Glutamatergic neuron (in vitro differentiated cells): ENCODE measurements at places on chromosomes 7 and 10. TPM values are rescaled to one million over a fixed set of nuclear protein-coding genes. Genes with fewer than 3 reads are reported as not detected.
A peak's percentile ranks its signal among the peaks of the same experiment; 100 is the strongest.

DNA sequence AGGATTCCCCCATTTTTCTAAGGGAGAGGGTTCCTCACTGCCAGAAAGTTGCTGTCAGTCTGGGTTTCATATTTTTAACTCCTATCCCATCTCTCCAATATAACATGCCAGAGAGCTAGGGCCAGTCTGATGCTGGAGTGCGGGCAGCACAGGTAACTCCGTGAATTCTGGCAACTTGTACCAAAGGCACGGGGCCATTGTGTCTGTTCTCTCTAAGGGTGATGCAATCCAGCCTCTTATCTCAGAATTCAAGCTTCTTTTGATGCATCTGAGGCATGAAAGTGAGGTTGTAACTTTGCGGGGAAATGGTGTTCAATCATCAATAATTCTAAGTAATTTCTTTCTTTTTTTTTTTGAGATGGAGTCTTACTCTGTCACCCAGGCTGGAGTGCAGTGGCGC is 1074.4 kb downstream of the TYW1 start:
- no peaks in the 10 kb centered on the region for H3K27me3 ChIP-seq
- H3K4me3 ChIP-seq: no peak overlapping the region
- DNase-seq: no peak

DNA sequence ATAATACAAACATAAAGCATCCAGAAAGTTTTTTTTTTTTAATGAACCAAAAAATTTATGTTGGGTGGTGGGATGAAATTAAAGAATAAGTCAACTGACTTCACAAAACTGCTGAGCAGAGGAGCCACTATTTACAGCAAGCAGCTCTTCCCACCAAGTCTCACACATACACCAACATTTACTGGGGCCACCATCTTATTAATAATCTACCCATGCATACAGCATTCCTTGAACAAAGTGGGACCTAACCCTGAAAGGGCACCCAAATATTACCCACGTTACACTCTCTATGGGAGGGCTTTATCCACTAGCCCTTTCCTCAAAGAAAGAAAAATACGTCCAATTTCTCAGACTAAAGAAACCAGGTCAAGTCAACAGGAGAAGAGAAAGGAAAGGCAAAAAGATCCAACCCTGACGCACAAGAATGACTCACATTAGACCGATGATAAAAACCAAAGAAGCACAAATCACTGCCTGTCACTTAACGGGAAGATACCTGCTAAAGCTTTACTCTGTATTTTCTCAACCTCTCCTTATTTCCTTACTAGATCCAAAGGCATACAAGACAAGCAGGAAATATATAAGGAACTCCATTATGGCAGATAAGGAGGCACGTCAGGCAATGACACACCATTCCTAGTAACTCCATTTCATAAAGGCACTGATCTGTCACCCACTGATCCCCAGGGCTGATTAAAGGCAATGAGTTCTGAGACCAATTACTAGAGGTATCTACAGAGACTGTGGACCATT is 141.8 kb upstream of the ASAH2 start:
- no peaks in the 10 kb centered on the region for H3K36me3 ChIP-seq
- no peak overlapping the region for H3K27ac ChIP-seq
- no peak overlapping the region for H3K4me3 ChIP-seq
- H3K27me3 ChIP-seq: peaks cover 3% of the 10 kb centered on the region

- H3K27me3 ChIP-seq: peaks cover 7% of the 10 kb centered on the region
- peak overlapping the region; percentile 56 for H3K27ac ChIP-seq
- H3K4me3 ChIP-seq: peak overlapping the region; percentile 73
- H3K4me1 ChIP-seq: peaks cover 18% of the 10 kb centered on the region
- peaks cover 8% of the 10 kb centered on the region for H3K36me3 ChIP-seq
Measured at GRCh38 chr7:2845034-2845592, 1.0 kb upstream of the GNA12 start.

DNA sequence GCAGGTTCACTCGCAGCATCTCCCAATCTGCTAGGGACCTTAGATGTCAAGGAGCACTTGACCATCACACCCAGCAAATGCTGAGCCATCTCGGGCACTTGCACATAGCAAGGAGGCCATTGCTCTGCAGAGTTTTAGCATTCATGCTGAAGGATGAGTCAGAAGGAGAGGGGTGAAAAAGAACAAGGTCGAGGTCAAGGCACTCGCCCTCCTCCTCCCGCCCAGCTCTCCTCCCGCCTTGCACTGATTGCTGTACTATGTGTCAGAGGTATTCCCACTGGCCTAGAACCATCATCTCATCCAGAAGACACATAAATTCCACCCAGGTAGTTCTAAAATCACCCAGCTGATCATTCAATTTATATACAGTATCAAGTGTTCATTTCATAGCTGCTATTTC is 255.1 kb upstream of the SP4 start:
- H3K36me3 ChIP-seq: no peaks in the 10 kb centered on the region
- H3K27me3 ChIP-seq: peaks cover 3% of the 10 kb centered on the region
- H3K27ac ChIP-seq: no peak overlapping the region
- no peak overlapping the region for H3K4me3 ChIP-seq
- no peak for DNase-seq

- H3K27me3 ChIP-seq: no peaks in the 10 kb centered on the region
- DNase-seq: no peak
- no peak overlapping the region for H3K4me3 ChIP-seq
- H3K36me3 ChIP-seq: peaks cover 7% of the 10 kb centered on the region
Measured at GRCh38 chr7:92674379-92674778, 84.2 kb upstream of the FAM133B start.

- H3K27me3 ChIP-seq: no peaks in the 10 kb centered on the region
- H3K4me1 ChIP-seq: no peaks in the 10 kb centered on the region
Measured at GRCh38 chr7:47516985-47517600, 64.8 kb downstream of the TNS3 start.

DNA sequence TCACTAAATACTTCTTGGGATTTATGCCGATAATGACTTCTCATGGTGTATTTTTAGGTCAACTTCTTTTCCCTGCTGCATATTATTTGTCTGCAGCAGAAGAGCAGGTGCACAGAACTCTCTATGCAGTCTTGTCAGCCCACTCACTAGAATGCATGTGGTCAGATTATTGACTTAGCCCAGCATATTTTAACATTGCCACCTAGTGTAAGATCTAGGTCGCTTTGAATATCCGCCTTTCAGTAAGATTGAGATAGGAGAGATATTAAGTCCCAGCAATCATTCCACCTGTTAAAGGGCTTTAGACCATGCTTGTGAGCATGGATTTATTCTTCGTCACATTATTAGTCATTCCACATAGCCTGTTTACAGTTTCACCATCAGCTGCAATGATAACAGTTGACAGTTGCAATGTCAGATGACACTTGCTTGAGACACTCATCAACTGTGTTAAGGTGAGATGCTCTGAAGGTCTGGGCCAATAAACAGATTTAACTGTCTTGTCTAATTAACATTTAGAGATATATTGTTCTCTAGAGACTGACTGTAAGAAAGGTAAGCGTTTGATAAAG is 491.7 kb downstream of the ARL4A start:
- no peak overlapping the region for H3K27ac ChIP-seq
- no peak for DNase-seq
- H3K27me3 ChIP-seq: no peaks in the 10 kb centered on the region
- H3K36me3 ChIP-seq: no peaks in the 10 kb centered on the region
- H3K4me1 ChIP-seq: peaks cover 5% of the 10 kb centered on the region

GRCh38 chr7:84677117-84677732 is 482.6 kb upstream of the SEMA3A start:
- H3K4me1 ChIP-seq: no peaks in the 10 kb centered on the region
- H3K4me3 ChIP-seq: no peak overlapping the region
- H3K36me3 ChIP-seq: no peaks in the 10 kb centered on the region
- no peak overlapping the region for H3K27ac ChIP-seq
- no peaks in the 10 kb centered on the region for H3K27me3 ChIP-seq

- peaks cover 3% of the 10 kb centered on the region for H3K27me3 ChIP-seq
- H3K4me3 ChIP-seq: no peak overlapping the region
- no peaks in the 10 kb centered on the region for H3K36me3 ChIP-seq
- H3K27ac ChIP-seq: no peak overlapping the region
Measured at GRCh38 chr7:79868010-79868409, 266.6 kb upstream of the GNAI1 start.

- H3K27me3 ChIP-seq: peaks cover 3% of the 10 kb centered on the region
- H3K4me1 ChIP-seq: peaks cover 8% of the 10 kb centered on the region
- no peaks in the 10 kb centered on the region for H3K36me3 ChIP-seq
- DNase-seq: no peak
- H3K4me3 ChIP-seq: no peak overlapping the region
Measured at GRCh38 chr7:158447506-158448171, 140.0 kb downstream of the PTPRN2 start.

DNA sequence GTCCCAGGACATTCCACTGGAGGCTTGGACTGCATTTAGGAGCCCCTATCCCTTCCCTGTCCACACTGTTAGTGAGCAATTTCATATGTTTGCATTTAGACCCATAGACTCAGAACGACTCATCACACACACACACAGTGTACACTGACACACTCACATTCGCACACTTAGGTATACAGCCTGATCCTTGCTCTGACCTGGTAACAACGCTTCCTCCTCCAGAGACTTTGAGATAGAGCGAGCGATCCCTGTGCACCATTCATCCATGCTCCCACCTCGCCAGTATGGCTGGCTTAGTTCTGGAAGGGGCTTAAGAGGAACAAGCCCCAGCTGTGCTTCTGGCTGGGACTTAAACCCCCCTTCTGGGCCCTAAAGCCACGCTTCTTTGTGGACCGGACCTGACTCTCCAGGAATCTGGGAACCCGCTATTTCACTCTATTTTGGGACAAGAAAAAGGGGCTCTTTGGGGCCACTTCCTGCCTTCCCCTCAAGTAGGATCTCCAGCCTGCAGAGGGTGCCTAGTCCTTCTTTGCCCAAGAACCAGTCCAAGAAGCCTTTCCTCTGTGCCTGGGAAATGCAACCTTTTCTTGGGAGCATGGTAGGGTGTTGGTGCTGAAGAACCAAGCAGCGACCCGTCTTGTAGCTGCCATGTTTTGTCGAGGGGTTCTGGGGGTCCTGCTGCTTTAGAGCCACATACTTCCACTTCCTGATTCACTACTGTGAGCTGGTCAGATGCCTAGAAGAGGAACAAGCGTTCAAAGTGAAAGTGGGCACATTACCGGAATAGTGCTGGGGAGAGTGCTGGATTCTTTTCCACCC is 1.1 kb upstream of the HOXA13 start:
- peaks cover 55% of the 10 kb centered on the region for H3K27me3 ChIP-seq
- no peak overlapping the region for H3K27ac ChIP-seq
- no peak for DNase-seq
- H3K36me3 ChIP-seq: no peaks in the 10 kb centered on the region
- H3K4me1 ChIP-seq: peaks cover 3% of the 10 kb centered on the region
- peak overlapping the region; percentile 80 for H3K4me3 ChIP-seq

GRCh38 chr10:13099666-13100348 is at the start of gene OPTN:
Gene OPTN (plus strand): TSS chr10:13100163. CDS start chr10:13109123, 8,960 bp downstream.
- peak within 1 kb of the TSS; percentile 93 for H3K4me3 ChIP-seq
- DNase-seq: peak; percentile 89
- peak within 1 kb of the TSS; percentile 95 for H3K27ac ChIP-seq
- H3K36me3 ChIP-seq: peaks cover 11% of the 10 kb centered on the region
- peaks cover 3% of the 10 kb centered on the region for H3K27me3 ChIP-seq
- peaks cover 13% of the 10 kb centered on the region for H3K4me1 ChIP-seq

DNA sequence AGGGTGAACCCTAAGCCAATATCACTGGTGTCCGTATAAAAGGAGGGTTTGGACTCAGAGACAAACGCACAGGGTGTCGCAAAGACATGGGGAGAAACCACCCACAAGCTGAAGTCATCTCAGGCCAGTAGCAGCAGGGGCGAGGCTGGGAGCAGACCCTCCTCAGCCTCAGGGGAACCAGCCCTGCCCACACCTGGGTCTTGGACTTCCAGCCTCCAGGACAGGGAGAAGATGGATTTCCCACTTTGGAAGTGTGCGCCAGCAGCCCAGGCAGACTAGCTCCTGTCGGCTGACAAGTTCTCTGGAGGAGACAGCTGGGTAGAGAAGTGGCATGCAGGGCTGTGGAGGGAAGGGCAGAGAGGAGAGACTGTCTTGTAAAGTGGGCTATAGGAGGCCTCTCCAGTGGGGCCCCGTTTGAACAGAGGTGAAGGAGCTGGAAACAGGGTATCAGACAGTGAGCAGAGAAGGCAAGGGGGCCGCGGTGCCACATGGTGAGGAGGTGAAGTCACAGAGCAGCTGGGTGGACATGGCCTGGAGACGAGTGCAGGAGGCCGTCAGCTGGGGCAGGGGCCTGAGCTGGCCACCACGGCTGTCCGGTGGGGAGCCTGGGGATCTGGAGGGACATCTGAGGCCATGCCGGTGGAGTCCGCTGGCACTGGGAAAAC is 475.6 kb downstream of the PTPRN2 start:
- peaks cover 33% of the 10 kb centered on the region for H3K36me3 ChIP-seq
- H3K4me3 ChIP-seq: no peak overlapping the region
- H3K4me1 ChIP-seq: no peaks in the 10 kb centered on the region
- no peak for DNase-seq
- peaks cover 10% of the 10 kb centered on the region for H3K27me3 ChIP-seq
- H3K27ac ChIP-seq: no peak overlapping the region

- no peak overlapping the region for H3K27ac ChIP-seq
- no peaks in the 10 kb centered on the region for H3K27me3 ChIP-seq
- no peak overlapping the region for H3K4me3 ChIP-seq
- DNase-seq: no peak
- no peaks in the 10 kb centered on the region for H3K4me1 ChIP-seq
Measured at GRCh38 chr10:98195120-98195519, 60.7 kb downstream of the R3HCC1L start.

- DNase-seq: no peak
- H3K36me3 ChIP-seq: no peaks in the 10 kb centered on the region
- H3K4me1 ChIP-seq: peaks cover 2% of the 10 kb centered on the region
Measured at GRCh38 chr7:128874140-128875031, 11.7 kb downstream of the ATP6V1F start.

- H3K27me3 ChIP-seq: peaks cover 1% of the 10 kb centered on the region
- peaks cover 8% of the 10 kb centered on the region for H3K36me3 ChIP-seq
- H3K4me1 ChIP-seq: peaks cover 14% of the 10 kb centered on the region
- H3K4me3 ChIP-seq: no peak overlapping the region
Measured at GRCh38 chr10:13816195-13816925, 229.6 kb downstream of the PRPF18 start.

- DNase-seq: peak; percentile 85
- peaks cover 23% of the 10 kb centered on the region for H3K4me1 ChIP-seq
- H3K27ac ChIP-seq: no peak within 1 kb of the TSS
- H3K27me3 ChIP-seq: peaks cover 18% of the 10 kb centered on the region
- peaks cover 5% of the 10 kb centered on the region for H3K36me3 ChIP-seq
- peak within 1 kb of the TSS; percentile 79 for H3K4me3 ChIP-seq
Measured at GRCh38 chr10:116742367-116743265, at the start of gene HSPA12A. Gene HSPA12A (minus strand): TSS chr10:116742566. CDS start chr10:116742469, 97 bp downstream.

DNA sequence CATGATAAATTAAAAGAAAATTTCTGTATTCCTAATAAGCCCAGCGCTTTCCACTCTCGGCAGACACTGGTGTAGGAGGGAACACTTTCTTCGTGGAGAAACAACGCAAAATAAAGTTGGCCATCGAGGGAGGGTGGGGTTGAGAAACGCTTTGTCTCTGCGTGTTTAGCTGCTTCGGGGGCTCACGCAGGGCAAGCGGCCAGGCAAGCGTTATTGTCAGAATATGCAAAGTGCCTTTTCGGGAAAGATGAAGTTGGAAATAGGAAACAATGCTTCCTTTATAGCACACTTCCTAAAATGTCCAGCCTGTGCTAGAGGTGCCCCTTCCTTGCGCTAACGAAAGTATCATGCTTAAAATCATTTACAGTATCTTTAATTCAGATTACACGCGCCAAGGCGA is 1.9 kb upstream of the EBF3 start:
- DNase-seq: peak; percentile 36
- H3K27ac ChIP-seq: peak overlapping the region; percentile 98
- peaks cover 45% of the 10 kb centered on the region for H3K27me3 ChIP-seq
- H3K4me1 ChIP-seq: peaks cover 17% of the 10 kb centered on the region
- peaks cover 19% of the 10 kb centered on the region for H3K36me3 ChIP-seq

GALNT17 gene
- 42.0 TPM for total RNA-seq

PILRB gene
- total RNA-seq: 62.6 TPM

OR2A1 gene
- not detected for total RNA-seq

SPDYE9 gene
- total RNA-seq: 0.25 TPM

CCL26 gene
- not detected for total RNA-seq
